Non-pigmented ciliary epithelial cell (primary cell): ENCODE measurements at places on chromosomes 12 and 14.
A peak's percentile ranks its signal among the peaks of the same experiment; 100 is the strongest.

- no peak for DNase-seq
Measured at GRCh38 chr12:88393017-88393767, 187.1 kb downstream of the KITLG start.

GRCh38 chr12:86774841-86775388, 518.7 kb upstream of the MGAT4C start:
- DNase-seq = peak; percentile 5

GRCh38 chr14:95304342-95304741, 15.4 kb downstream of the CLMN start:
- no peak for DNase-seq

DNA sequence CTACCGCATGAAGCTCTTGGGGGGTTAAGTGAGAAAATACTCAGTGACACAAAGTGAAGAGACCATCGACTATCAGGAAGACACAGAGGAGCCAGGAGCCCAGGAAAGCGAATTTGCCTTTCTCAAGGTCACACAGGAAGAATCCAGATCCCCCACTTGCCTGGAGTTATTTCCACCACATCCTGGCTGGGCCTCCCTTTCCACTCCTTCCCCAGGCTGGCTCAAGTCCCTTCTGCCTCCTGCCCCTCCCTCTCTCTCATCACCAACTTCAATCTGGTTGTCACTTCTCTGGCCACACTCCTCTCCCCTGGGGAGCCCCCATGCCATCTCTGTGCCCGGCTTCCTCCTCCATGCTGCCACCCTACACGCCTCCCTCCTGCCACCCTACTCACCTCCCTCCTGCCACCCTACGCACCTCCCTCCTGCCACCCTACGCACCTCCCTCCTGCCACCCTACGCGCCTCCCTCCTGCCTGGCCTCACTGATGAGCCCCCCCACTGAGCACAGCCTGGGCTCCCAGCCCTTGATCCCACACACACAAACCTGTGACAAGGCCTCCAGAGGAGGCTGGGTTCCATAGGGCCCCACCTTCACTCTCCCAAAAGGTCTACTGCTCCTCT, 6.3 kb downstream of the SCNN1A start:
- DNase-seq = no peak

DNA sequence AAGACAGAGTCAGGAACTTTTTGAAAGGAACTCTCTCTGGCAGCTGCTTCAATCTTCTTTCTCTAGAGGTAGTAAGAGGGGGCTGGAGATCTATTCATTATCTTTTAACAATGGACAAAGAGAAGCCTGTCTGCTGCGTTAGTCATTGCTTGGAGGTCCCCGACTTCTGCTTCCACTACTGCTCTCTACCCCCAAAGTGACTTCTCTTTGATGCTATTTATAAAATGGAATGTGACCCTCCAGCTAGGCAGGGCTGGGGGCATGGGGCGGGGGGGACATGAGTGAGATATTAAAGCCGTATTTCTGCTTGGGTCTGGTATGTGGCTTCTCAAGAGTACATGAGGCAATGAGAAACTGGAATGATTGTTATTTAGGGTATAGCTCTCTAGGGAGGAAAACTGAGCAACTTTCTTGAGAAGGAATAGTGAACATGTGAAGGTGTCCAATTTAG, 41.4 kb upstream of the NUDT4 start:
- DNase-seq = no peak

GRCh38 chr12:15972894-15973293, 61.8 kb downstream of the DERA start:
- no peak for DNase-seq

DNA sequence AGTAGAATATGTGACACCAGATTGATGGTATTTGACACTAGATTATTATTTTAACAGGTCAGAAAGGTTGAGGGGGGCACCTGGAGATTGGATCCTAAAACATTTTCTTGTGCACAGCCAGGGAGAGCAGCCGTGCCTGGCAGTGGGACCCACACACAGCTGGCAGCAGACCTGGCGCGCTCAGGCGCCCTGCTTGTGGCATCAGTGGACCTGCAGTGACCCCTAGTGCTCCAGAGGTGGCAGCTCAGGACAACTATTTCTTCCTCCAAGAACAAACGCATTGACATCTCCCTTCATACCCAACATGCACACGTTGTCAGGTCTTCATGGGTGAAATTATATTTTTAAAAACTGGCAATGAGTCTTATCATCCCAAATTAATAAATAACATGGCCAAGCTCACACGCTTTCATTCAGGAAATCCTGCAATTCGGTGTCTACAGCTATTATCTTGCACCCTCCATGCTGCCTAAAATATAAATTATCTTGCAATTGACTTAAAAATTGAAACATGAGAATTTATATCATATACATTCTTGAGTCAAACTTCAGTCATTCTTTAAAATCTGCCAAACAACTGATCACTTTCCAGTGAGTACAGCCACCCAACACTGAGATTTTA, 7.7 kb upstream of the TMEM132D start:
- peak; percentile 26 for DNase-seq
